ENCODE measurements at places on chromosomes 3 and 15.

DNA sequence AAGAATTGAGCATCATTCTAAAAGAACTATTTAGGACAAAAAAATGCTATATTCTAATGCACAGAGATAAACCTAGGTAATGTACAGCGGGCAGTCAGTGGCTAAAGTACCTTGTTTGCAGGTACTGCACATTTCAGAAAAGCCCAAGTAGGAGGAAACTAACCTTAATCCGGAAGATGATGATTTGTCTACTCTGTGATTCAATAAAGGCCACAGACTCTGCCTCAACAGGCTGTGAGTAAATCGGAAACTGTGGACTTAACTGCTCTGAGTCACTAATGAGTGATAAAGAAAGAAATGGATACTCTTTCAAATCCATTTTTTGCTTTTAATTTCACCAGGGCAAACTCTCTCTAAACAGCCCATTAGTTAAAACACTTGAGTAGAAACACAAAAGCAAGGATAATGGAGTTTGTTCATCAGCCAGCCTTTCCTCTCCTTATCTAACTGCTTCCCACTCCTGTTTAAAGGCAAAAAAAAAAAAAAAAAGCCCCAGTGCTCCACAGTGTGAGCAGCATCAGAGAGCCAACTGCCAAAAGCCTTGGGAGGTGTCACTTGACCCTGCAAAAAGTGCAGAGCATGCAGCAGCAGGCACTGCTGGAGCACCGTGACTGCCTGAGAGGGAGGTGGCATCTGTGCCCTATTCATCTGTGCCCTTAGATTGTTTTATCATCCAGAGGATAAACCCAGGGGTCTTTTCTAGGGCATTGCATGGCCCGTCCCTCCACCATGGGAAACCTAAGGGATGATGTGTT is 187.7 kb downstream of the SATB1 start:
- no peak for DNase-seq

- DNase-seq, result no peak
Observed at GRCh38 chr15:99998661-99999101, 265.4 kb upstream of the LYSMD4 start.

DNA sequence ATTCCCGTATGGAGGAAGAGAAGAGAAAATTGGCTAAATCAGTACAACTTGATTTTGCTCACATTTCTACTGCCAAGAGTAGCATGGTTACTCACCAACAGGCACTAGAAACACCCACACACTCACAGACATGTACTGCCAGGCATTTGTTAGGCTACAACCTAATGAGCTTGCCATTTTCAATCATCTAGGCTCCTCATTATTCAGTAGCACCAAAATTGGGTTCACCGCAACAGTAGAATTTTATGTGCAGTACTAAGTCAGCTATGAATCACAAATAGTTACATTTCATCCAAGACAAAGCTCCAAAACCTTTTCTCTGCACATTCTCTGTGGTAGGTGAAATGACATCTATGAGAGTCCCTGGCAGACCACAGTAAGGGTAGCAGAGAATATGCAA is 15.0 kb upstream of the THUMPD3 start:
- no peak for DNase-seq

GRCh38 chr15:84681831-84682230 is 23.8 kb upstream of the NMB start:
- DNase-seq, result no peak

- DNase-seq, result peak; percentile 29
Observed at GRCh38 chr15:59138243-59138642, 33.3 kb downstream of the CCNB2 start.

- no peak for DNase-seq
Observed at GRCh38 chr3:74523811-74524210, 90.6 kb downstream of the CNTN3 start.

DNA sequence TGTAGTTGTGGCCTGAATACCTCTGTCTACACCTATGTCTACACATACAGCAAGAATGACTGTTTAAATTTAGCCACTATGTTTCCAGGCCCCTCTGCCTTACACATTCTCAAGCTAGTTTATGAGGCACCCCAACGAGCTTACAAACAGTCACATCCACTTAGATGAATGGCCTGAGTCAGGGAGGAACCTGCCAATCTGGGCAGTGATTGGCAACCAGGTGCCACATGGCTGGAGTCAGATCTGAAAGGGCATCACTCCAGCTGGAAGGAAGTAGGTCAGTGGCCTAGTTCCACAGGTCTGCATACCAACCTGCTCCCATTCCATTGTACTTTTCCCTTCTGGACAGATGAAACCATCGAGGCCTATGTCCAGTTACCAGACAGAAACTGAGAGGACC is 136.3 kb downstream of the FOXP1 start:
- no peak for DNase-seq

DNA sequence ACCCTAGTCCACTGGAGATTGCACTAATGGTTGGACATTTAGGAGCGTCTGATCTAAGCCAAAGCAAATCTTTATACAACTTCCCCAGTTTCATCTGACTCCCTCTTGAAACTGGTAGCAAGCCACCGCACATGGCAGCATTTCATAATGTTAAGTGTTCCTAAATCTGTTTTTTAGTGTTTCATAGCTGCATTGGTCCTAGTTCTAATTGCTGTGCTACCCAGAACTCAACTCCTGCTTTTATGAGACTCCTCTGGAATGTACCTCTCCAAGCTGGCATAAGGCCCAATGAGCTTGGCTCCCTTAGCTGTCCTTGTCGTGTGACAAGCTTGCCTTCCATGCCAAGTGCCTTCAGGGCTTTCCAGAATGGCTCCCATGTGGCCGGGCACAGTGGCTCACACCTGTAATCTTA is 65.3 kb upstream of the FLNB start:
- DNase-seq, result no peak

DNA sequence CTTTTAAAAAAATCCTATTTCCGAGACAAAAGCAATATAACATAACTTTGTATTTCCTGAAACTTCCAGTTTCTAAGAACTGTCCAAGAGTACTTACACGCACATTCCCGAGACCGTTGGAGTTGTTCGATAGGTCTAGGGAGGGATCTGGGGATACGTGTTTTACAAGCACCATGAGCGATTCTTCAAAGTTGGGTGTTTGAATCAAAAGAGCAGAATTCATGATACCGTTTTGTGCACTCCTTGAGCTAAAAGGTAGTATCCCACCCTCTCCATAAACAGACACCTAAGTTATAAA is 700 bp upstream of the EDEM1 start:
- DNase-seq, result no peak

- DNase-seq, result no peak
Observed at GRCh38 chr15:91374336-91374735, 274.3 kb downstream of the SV2B start.

DNA sequence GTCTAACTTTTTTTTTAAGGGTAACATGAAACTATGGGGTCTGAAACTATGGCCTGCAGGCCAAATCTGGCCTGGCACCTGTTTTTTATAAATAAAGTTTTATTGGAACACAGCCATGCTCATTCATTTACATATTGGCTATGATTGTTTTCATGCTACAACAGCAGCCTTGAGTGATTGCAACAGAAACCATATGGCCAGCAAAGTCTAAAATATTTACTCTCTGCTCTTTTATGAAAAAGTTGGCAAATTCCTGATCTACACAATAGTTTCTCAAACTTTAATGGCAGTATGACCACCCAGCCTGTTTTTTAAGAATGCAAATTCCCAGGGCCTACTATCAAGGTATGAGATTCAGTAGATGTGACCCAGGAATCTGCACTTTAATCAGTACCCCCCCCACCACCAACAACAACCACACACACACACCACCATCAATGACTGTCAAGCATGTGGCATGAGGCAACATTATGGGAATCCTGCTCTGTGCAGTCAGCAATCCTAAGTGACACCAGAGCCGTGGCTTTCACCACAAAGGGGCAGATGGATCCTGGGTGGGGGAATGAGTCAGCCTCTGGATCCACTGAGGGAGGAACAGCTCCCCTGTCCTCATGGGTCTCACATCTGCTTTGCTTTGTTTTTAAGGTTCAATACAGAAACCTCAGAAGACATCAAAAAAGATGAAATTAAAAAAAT is 142.8 kb downstream of the NTRK3 start:
- no peak for DNase-seq

- no peak for DNase-seq
Observed at GRCh38 chr3:184765730-184766074, 46.3 kb upstream of the VPS8 start.

- no peak for DNase-seq
Observed at GRCh38 chr3:115615001-115615814, 8.1 kb upstream of the GAP43 start.

DNA sequence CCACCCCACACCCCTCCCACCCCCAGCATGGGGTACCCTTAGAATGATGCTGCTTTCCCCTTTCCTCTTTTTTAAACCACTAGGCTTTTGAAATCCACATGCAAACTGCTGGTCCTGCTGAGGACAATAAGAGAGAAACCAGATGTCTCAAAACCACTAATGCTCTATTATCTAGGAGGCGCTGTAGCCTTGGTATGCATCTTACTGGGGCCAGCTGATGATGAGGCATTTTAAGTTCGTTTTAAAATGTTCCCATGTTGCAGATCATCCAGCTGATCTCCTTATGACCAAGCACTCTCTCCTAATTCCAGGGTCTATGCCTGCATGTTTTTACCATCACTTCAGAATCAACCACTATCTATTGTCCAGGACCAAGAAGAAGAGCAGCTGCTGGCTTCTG is 1.3 kb downstream of the NME9 start:
- DNase-seq, result no peak

DNA sequence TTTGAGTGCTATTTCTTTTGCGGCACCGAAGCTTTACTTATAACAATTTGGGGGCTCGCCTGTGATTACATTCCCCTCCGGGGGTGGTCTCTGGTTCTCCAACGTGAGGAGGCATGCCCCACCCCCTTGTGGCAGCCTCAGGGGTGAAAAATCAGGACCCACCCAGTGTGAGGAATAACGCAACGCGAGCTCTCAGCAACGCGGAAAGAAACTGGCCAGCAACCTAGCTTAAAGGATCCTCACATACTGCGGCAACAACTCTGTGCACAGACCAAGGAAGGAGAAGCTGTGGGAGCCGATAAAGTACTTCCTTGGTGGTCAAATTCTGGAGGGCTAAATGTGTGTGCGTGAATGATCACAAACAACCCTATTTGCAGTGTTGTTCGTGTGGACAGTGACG is 5.8 kb downstream of the IQCF1 start:
- no peak for DNase-seq

DNA sequence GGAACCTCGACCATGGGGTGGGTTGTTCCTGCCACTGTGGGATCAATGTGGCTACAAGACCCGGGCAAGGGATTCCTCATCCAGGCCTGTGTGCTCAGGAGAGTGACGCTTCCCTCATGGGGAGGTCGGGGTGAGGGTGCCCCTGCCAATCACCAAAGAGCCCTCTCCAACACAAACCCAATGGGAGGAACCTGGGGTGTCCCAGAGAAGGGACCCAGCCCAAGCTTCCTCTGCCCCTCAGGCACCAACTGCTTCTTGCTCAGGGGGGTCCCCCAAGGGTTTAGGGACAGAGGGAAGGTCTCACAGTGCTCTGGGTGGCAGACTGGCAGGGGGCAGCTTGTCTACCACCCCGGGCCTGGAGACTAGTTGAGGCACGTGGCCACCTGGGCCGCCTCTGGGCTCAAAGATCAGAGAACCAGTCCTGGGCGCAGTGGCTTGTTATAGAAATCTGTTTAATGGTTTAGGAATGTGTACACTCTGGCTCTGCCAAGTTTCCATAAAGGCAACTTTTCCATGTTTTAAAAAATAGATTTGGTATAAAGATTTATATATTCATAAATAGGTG is 26.6 kb downstream of the GP9 start:
- no peak for DNase-seq

- no peak for DNase-seq
Observed at GRCh38 chr3:61008998-61009380, 242.3 kb downstream of the FHIT start.

DNA sequence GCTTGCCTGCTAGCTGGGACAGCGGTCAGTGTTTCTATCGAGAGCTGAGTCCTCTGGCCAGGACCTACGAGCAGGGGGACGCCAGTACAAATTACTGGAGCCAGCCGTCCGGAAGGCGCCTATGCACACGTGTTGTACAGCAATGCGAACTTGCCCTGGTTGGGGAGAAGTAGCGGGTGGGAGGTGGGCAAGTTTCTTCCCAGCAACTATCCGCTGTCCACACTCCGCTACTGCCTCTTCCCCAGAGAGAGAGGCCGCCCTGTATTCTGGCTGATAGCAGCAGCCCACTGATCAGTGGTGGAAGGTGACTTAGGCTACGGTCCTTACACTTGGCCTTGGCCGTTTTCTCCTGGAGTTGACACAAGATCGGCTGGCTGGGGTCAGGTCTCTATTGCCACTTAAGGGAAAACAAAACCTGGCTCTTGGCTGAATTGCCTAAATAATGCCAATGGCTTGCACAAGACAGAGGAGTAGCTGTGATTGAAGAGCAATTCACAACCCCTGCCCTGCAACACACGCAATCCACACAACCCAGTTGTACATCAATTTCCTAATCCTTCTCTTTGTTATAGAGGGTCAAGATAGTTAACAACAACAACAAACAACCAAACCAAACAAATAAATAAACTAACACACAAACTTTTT is 12.8 kb upstream of the SHC4 start:
- DNase-seq, result no peak

GRCh38 chr3:2837239-2837638 is 272.9 kb downstream of the IL5RA start:
- no peak for DNase-seq

DNA sequence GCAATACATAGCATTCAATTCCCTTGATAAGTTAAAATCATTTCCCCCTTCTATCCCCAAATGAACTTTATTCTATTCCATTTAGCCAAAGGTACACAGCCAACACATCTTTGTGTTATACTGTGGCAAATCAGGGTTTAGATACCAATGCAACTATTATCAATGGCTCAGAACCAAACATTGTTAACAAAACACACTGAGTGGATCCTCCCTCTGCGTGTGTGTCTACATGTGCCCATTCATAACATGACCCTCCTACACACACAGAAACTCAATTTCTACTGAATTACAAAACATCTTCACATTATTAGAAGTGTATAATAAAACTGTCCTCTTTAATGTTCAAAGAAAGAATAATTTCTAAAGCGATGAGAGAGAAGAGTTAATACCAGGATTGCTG is 1.3 kb downstream of the TTBK2 start:
- DNase-seq, result no peak

DNA sequence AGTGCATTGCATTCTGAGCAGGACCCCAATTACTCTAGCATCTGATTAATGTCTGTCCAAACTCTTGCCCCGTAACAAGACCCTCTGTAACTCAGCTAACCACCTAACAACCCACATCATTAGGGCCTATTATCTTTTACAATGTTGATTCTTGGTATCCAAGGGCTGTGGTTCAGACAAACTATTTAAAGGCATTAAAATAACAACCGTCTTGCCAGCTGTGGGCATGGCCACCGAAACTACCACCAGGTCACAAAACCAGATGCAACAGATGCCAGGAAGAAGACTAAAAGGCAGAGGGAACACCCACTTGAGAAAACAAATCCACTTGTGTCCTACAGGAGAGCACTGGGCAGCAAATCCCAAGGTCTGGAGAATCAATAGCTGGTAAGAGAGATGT is 262.9 kb downstream of the ERC2 start:
- no peak for DNase-seq

DNA sequence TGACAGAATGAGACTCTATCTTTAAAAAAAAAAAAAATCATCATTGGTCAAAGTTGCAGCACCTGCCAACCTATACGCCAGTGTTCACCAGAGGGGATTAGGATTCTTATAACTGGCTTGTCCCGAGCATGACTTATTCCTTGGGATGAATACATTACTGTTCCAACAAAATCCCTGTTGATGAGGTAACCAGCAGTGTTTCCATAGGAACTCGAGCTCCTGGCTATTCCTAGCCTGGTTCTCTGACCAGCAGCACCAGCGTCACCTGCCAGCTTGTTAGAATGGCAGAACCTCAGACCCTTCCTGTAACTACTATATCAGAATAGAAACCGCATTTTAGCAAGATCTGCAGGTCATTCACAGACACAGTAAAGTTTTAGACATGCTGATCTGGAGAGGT is 364.4 kb downstream of the PTPRG start:
- no peak for DNase-seq
